ENCODE measurements at places on chromosomes 1 and 21.
A peak's percentile ranks its signal among the peaks of the same experiment; 100 is the strongest.

DNA sequence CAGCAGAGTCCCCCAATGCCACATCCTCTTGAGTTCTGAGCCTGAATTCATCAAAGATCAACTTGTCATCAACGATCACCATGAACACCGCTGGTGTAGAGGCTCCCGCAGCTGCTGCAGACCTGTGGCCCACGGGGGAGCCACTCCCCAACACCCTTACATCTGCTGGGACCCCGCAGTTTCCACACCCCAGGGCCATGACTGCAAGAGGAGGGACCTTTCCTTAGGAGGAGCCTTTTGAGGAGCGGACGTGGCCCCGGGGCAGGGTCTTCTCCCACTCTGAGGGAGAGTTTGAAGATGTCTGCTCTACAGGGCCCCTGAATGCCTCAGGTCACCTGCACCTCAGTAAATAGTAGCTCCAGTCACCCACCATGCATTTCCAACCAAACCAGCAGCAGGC lies 2.7 kb downstream of the PRDM15 start:
- DNase-seq: no peak

GRCh38 chr21:43933199-43933598 lies 68.2 kb downstream of the AGPAT3 start:
- no peak for DNase-seq

DNA sequence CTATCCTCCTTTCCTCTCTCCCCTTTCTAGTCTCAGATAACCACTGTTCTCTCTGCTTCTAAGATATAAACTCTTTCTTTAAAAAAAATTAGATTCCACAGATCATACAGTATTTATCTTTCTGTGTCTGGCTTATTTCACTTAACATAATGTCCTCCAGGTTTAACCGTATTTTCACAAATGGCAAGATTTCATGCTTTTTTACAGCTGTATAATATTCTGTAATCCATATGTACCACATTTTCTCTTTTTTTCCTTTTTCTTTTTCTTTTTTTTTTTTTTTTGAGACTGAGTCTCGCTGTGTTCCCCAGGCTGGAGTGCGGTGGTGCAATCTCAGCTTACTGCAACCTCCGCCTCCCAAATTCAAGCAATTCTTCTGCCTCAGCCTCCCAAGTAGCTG lies 5.1 kb upstream of the SLC16A1 start:
- no peak for DNase-seq

- DNase-seq: no peak
Observed at GRCh38 chr21:42350318-42350910, 380 bp downstream of the TFF2 start.

- peak; percentile 39 for DNase-seq
Observed at GRCh38 chr1:245704765-245705164, 550.0 kb downstream of the KIF26B start.

- DNase-seq: no peak
Observed at GRCh38 chr1:210344706-210345105, 16.0 kb downstream of the HHAT start.

DNA sequence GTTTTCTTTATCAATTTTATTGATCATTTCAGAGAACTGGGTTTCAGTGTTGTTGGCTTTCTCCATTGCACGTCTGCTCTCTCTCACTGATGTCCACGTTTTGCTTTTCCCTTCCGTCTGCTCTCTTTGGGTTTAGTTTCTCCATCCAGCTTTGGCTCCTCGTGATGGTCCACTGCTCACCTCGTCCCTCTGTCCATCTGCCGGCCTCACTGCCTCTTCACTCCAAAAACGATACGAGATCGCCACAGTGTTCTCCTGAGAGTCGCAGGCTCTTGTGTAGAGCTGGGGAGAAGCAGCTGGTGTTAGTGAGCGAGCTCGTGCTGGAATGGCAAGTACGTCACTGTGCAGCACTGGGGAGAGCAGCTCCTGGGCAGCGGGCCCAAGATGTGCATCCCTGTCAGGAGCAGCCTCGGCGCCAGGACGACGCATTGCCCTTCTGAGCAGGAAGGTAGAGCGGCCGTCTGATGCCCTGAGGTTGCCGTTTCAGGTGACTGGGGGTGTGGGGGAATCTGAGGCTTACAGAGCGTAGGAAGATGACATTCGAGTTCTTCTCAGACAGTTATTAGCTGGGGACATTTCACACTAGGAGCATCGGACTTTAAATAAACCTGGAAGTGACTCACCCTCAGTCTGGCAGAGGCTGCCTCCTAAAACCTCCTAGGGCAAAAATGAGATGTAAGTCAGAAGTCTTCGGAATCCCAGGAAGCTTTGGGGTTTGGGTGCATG lies 31.4 kb upstream of the PCBP3 start:
- DNase-seq: peak; percentile 82

- DNase-seq: no peak
Observed at GRCh38 chr1:171953835-171954234, 112.5 kb downstream of the DNM3 start.

GRCh38 chr1:44417351-44418021 lies 12.4 kb downstream of the RNF220 start:
- peak; percentile 22 for DNase-seq

DNA sequence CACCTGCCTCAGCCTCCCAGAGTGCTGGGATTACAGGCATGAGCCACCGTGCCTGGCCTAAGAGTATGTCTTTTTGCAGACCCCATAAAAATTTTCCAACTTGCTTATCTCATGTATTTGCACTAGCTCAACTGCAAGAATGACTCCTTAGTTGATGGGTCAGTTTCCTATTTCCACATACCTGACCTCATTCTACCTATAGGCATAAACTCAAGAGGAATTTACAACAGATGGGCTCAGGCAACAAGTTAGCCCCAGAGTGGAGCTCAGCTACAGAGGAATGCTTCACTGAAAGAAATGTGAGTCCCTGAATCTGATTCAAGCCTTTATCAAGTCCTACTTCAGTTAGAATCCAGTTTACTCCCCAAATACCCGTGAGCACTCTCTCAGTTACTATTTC lies 5.3 kb upstream of the SLC37A1 start:
- DNase-seq: no peak

- DNase-seq: no peak
Observed at GRCh38 chr21:45490049-45490731, 52.0 kb downstream of the SLC19A1 start.

GRCh38 chr1:56430141-56430839 lies 149.1 kb downstream of the PLPP3 start:
- no peak for DNase-seq

- DNase-seq: peak; percentile 2
Observed at GRCh38 chr1:160539990-160540858, 17.2 kb upstream of the SLAMF6 start.

- peak; percentile 70 for DNase-seq
Observed at GRCh38 chr1:183416850-183417771, 1.1 kb downstream of the NMNAT2 start.

GRCh38 chr1:12161324-12161661 lies 5.5 kb upstream of the TNFRSF1B start:
- DNase-seq: no peak

- peak; percentile 24 for DNase-seq
Observed at GRCh38 chr1:236677641-236678235, 8.6 kb upstream of the ACTN2 start.

DNA sequence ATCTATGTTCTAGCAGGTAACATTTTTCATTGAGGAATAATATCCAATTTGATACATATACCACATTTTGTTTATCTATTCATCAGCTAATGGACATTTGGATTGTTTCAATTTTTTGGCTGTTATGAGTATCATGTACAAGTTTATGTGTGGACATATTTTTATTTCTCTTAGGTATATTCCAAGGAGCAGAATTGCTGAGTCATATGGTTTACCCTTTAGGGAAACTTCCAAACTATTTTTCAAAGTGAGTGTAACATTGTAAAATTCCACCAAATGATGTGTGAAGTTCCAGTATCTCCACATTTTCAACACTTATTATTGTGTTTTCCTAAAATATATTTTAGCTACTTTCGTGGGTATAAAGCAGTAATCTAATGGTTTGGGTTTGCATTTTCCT lies 1789.9 kb downstream of the MRPL39 start:
- no peak for DNase-seq

DNA sequence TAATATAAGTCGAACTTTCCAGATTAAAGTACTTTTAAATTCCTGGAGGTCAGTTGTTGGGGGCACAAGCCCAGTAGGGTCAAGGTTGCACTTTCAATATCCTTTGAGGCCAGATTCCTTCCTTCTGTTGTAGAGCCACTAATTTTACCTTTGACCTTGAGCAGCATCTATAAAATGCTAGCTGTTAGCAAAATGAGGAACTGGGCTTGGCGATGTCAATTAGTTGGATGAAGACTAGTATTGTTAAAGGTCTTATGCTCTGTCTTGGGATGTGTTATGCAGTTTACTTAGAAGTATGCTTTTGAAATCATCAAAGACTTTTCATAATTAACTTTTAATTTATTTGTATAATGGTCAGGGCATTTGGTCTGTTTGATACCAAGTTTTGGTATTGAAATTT lies 425.9 kb upstream of the PROX1 start:
- no peak for DNase-seq

DNA sequence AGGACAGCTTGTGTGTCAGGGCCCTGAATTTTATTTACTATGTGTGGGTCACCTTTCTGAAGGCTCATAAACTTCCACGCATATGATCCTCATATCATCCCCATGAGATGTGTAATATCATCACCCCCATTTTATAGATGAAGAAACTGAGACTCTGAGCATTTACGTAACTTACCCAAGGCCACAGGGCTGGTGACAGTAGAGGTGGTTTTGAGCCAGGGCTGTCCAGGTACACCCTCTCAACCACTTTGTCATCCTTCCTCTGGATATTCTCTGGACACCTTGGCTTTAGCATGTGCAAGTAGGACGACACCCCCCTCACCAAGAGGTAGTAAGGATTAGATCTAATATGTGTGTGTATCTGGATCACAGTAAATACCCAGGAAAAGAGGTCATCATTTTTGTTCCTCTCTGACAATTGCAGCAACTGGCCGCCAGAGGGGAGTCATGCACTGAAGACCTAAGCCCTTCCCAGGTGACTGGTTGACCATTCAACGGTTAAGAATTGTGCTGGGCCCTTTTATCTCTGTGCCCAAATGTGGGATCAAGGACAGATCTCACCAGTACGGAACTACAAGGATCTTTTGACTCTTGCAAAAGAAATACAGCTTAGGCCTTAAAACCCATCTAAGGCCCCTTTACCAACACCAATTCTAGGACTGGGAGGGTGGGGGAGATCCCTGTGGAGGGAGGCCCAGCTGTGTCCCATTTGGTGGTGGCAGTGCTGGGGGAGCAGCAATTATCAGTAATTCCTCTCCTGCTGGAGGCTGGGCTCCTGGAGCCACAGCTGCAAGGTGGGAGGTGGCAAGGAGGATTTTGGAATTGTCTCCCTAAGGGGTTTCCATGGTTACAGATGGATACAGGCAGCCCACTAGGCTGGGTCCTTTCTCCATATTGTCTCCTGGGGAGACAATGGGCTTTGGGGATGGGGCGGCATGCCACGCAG lies 13.7 kb upstream of the E2F2 start:
- peak; percentile 89 for DNase-seq

DNA sequence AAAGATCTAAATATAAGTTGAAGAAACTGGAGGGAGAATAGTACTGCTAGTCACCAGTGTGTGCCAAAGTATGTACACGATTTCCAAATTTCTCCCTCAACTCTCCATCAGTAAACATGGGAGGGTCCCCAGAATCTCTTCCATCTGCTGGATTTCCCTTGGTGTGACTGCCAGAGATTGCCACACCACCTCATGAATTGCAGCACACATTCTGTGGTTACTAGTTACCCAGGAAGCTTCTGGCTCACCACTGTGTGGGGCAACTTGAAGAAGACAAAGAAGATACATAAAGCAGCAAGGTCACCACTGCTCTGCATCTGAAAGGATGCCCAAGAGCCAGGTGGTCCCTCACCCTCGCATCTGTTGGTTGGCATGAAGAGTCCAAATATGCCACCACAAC lies 191.7 kb upstream of the ESRRG start:
- peak; percentile 41 for DNase-seq

Measured in fibroblast of pulmonary artery (primary cell).